Skeletal muscle tissue (tissue), 5 donors: ENCODE measurements at places on chromosomes 3 and 15. TPM values are rescaled to one million over a fixed set of nuclear protein-coding genes. Genes with fewer than 3 reads are reported as not detected.

The CPNE9 gene
- 0.52 TPM for total RNA-seq

The RBP2 gene
- not detected for total RNA-seq

The ZBED2 gene
- not detected for total RNA-seq

The PEX11A gene
- 8.9 TPM for total RNA-seq

The IL16 gene
- total RNA-seq: 4.7 TPM

The GOLGA8Q gene
- total RNA-seq: 1.0 TPM

The GUCA1C gene
- not detected for total RNA-seq

The GPR171 gene
- total RNA-seq: 1.6 TPM

The SPINK8 gene
- not detected for total RNA-seq

The ALDH1A3 gene
- 15.7 TPM for total RNA-seq

The NRG4 gene
- total RNA-seq: not detected

The FOXB1 gene
- total RNA-seq: not detected

The GPR87 gene
- total RNA-seq: not detected

The GPR149 gene
- total RNA-seq: not detected

The RARRES1 gene
- total RNA-seq: 1.6 TPM

The CLDN18 gene
- total RNA-seq: under 0.01 TPM

The ABI3BP gene
- total RNA-seq: 63.2 TPM

The GP9 gene
- not detected for total RNA-seq

The FBXL2 gene
- 7.8 TPM for total RNA-seq

The INSYN1 gene
- 2.1 TPM for total RNA-seq
